ENCODE measurements at places on chromosomes 1 and 21. TPM values are rescaled to one million over a fixed set of nuclear protein-coding genes. Genes with fewer than 3 reads are reported as not detected.
A peak's percentile ranks its signal among the peaks of the same experiment; 100 is the strongest.

DNA sequence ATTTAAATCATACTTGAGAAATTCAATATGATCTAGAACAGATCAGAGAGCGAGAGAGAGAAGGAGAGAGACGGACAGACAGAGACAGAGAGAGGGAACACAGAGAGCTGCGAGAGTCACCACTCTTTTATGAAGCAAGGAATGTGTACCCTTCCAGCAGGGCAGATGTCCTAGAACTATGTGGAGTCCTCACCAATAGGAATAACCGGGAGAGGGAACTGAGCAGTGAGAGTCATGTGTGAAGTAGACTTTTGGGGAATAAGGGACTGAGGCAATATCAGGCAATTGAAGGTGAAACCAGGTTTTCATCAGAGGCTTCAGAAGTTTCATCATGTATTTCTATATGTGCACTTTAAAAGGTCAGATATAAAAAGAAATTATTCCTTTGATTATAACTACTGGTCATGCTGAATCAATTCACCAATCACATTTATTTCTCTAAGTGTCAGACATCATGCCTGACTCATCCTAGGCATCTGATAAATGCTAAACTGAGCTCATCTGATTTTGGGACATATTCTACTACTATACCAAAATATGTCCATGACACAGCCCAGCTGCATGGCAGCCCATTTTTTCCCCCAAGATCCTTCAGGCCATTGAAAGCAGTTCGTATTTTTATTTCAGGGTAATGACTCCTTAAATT, 22.4 kb downstream of the VTCN1 start:
- H3K27ac ChIP-seq, result no peak overlapping the region
- H3K4me3 ChIP-seq, result no peak overlapping the region
- DNase-seq, result no peak
- H3K27me3 ChIP-seq, result peaks cover 16% of the 10 kb centered on the region
- no peaks in the 10 kb centered on the region for H3K4me1 ChIP-seq

DNA sequence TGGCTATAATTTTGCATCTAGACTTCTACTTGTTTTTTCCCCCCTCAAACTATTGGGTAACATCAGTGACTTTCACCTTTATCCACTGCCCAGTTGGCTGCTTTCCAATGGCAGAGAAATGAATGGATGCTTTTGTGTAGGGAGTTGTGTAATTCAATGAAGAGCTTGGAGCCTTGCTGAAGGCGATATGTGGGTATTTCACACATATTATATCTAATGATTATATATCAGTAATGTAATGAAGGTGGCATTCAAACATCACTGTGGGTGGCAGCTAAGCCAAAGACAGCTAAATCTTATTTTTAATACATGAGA, 81.2 kb downstream of the TGFB2 start:
- no peak overlapping the region for H3K27ac ChIP-seq
- no peak overlapping the region for H3K4me3 ChIP-seq
- DNase-seq, result no peak
- no peaks in the 10 kb centered on the region for H3K36me3 ChIP-seq
- no peaks in the 10 kb centered on the region for H3K4me1 ChIP-seq

- H3K27me3 ChIP-seq, result no peaks in the 10 kb centered on the region
- no peak overlapping the region for H3K27ac ChIP-seq
- no peak for DNase-seq
- no peaks in the 10 kb centered on the region for H3K36me3 ChIP-seq
These were observed 10.6 kb upstream of the OR2T33 start for GRCh38 chr1:248288391-248288790.

- no peak for DNase-seq
- H3K36me3 ChIP-seq, result no peaks in the 10 kb centered on the region
These were observed 646 bp upstream of the RRP15 start for GRCh38 chr1:218284377-218284916.

OR2W3 gene
- not detected for total RNA-seq

DNA sequence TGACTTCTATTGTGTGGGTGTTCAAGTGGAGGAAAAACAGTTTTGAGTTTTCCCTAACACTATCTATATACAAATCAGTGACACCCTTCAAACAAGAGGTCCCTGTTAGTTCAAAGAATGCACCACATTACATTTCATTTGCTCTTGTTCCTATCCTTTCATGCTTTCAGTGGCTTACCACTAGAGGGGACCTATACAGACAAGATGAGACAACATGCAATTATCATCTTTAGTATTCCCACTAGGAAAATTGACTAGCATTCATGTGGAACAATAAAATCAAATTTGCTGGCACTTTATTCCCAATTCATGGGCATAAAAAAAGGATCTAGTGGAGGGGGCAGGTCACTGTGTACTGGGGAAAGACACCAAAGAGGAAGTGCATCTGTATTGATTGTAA, 13.3 kb upstream of the SIPA1L2 start:
- H3K4me1 ChIP-seq, result no peaks in the 10 kb centered on the region
- no peak for DNase-seq

- H3K27ac ChIP-seq, result no peak overlapping the region
- H3K36me3 ChIP-seq, result no peaks in the 10 kb centered on the region
- H3K27me3 ChIP-seq, result no peaks in the 10 kb centered on the region
- no peak overlapping the region for H3K4me3 ChIP-seq
- no peaks in the 10 kb centered on the region for H3K4me1 ChIP-seq
These were observed 651.9 kb downstream of the MRPL39 start for GRCh38 chr21:24955275-24955961.

- no peaks in the 10 kb centered on the region for H3K4me1 ChIP-seq
- H3K4me3 ChIP-seq, result no peak overlapping the region
- no peak overlapping the region for H3K27ac ChIP-seq
- no peaks in the 10 kb centered on the region for H3K27me3 ChIP-seq
- no peak for DNase-seq
These were observed 1223.8 kb downstream of the AMY1C start for GRCh38 chr1:104973516-104973915.

GRCh38 chr1:198153804-198154203, 3.0 kb upstream of the NEK7 start:
- no peak overlapping the region for H3K4me3 ChIP-seq
- H3K36me3 ChIP-seq, result peaks cover 3% of the 10 kb centered on the region
- peaks cover 8% of the 10 kb centered on the region for H3K4me1 ChIP-seq
- H3K27ac ChIP-seq, result no peak overlapping the region
- peaks cover 4% of the 10 kb centered on the region for H3K27me3 ChIP-seq

- H3K4me1 ChIP-seq, result peaks cover 34% of the 10 kb centered on the region
- H3K27me3 ChIP-seq, result peaks cover 42% of the 10 kb centered on the region
- no peak overlapping the region for H3K4me3 ChIP-seq
These were observed 2.1 kb upstream of the SLC45A1 start for GRCh38 chr1:8315573-8316475.

DNA sequence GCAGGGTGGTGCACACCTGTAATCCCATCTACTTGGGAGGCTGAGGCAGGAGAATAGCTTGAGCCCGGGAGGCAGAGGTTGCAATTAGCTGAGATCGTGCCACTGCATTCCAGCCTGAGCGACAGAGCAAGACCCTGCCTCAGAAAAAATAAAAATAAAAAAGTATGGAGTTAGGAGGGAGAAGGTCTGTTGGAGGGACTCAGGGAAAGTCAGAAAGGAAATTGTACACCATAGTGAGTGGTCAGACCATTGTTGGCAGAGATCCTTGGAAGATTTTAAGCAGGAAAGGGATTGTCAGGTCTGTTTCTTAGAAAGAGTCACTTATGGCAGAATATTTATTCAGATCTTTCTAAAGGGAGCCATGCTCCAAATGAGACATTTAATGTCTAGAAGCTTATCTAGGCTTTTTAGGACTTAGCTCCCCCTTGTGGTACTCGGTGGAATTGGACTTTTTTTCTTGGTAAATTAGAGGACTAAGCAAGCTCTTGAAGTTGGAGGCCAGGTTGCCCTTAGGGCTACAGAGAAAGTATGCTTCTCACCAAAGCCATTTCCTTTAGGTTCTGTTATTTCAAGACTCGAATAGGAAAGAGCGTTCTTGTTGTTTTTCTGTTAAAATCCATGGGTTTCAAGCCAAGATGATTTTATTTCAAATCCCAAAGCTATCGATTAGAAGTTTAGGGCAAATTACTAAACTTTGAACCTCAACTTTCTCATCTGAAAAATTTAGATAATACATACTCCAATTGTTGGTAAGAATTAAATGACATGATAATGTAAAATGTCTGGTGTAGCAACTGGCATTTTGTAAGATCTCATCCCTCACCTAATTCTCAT, 16.5 kb downstream of the MIA3 start:
- DNase-seq, result peak; percentile 82
- no peaks in the 10 kb centered on the region for H3K4me1 ChIP-seq
- peaks cover 2% of the 10 kb centered on the region for H3K36me3 ChIP-seq
- H3K4me3 ChIP-seq, result no peak overlapping the region

TMEM82 gene
- not detected for total RNA-seq

NUP210L gene
- total RNA-seq, result 0.14 TPM

DNA sequence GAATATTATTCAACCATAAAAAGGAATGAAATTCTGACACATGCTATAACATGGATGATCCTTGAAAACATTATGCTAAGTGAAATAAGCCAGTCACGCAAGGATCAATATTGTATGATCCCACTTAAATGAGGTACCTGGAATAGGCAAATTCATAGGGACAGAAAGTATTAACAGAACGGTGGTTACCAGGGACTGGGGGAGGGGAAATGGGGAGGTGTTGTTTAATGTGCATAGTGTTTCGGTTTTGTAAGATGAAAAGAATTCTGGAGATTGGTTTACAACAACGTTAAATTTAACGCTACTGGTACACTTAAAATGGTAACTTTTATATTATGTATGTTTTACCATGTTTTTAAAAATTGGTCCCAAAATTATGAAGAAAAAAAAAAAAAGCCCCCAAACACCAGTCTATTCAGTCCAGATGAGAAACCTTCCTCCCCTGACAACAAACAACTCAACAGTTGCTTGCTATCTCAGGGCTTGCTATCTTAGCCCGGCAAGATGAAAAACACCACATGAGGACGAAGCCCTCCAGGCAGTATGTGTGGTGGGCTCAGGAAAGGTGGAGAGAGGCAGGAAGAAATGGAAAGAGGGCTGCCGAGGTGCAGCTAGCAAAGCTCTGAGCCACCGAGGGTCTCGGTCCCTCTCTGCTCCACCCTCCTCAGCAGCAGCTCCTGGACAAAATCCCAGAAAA, 8.5 kb downstream of the NUAK2 start:
- no peak for DNase-seq
- peak overlapping the region; percentile 93 for H3K27ac ChIP-seq
- H3K36me3 ChIP-seq, result peaks cover 2% of the 10 kb centered on the region
- H3K4me3 ChIP-seq, result peak overlapping the region; percentile 92
- peaks cover 83% of the 10 kb centered on the region for H3K4me1 ChIP-seq

- no peak for DNase-seq
- H3K27me3 ChIP-seq, result no peaks in the 10 kb centered on the region
- H3K4me3 ChIP-seq, result no peak overlapping the region
These were observed 44.4 kb downstream of the ATP5PO start for GRCh38 chr21:33871171-33871570.

BEST4 gene
- 2.6 TPM for total RNA-seq

DNA sequence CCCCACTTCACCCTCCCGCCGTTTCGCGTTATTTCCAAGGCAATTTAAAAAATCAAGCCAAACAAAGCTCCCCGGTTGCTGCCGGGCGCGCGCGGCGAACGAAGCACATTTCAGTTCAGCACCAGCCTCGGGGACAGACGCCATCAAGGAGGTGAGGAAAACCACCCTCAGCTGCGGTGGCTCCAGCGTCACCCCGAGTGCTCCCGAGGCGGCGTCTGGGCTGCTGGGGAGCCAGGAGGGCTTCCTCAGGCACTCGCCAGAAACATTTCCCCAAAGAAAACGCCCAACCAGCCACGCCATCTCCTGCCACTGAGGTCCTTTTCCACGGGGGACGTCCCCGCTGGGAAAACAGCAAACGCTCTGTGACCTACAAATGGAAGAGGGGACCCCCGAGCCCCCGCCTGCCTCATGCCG, 623 bp downstream of the GNG4 start:
- peak overlapping the region; percentile 93 for H3K4me3 ChIP-seq
- peaks cover 79% of the 10 kb centered on the region for H3K27me3 ChIP-seq
- H3K36me3 ChIP-seq, result peaks cover 8% of the 10 kb centered on the region
- no peak overlapping the region for H3K27ac ChIP-seq

CCDC17 gene
- total RNA-seq, result 5.2 TPM

DNA sequence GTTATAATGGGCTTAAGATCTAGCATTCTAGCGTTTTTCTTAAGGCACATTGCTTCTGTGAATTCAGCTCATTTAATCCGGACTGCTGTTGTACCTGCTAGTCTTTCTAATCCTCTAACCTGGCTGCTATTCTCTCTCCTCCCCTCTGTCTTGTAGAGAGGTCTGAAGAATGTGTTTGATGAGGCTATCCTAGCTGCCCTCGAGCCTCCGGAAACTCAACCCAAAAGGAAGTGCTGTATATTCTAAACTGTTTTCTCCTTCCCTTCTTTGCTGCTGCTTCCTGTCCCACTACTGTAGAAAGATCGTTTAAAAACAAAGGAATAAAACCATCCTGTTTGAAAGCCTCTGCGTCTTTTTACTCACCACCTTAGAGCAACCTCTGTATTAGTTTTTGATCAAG, 37.3 kb downstream of the CDC42 start:
- no peaks in the 10 kb centered on the region for H3K27me3 ChIP-seq
- H3K27ac ChIP-seq, result peak overlapping the region; percentile 93
- peaks cover 10% of the 10 kb centered on the region for H3K36me3 ChIP-seq
- peaks cover 92% of the 10 kb centered on the region for H3K4me1 ChIP-seq
- peak overlapping the region; percentile 80 for H3K4me3 ChIP-seq

- DNase-seq, result no peak
- H3K36me3 ChIP-seq, result no peaks in the 10 kb centered on the region
- no peak overlapping the region for H3K4me3 ChIP-seq
These were observed 278.8 kb downstream of the ASTN1 start for GRCh38 chr1:176885751-176886150.

DNA sequence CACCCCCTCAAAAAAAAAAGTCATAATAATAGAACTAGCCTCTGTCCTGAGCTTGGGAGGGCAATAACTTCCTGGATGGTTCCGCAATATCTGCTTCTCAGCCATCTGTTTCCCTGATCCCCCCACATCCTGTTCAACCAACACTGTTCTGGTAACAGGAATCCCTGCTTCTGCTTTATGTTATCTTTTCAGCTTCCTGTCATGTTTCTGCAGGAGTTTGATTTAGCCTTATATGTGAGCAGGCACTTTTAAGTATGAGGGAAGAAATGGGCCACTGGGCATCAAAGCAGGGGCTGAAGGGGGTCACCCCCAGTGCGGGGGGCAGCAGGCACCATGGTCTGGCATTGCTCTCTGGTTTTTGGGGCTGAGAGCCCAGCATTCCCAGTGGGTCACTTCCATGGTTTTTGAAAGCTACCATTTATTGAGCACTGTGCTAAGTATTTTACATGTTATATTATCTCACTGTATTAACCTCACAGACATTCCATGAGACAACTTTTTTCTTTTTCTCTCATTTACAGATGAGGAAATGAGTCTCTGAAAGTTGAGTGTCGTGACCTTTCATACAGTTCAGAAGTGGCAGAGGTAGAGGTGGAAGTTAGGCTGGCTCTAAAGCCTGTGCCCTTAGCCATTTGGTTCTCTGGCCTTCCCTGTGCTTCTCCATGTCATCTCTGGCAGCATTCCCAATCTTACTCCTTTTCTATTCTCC, 61.9 kb downstream of the DNTTIP2 start:
- peak overlapping the region; percentile 2 for H3K4me3 ChIP-seq
- H3K27ac ChIP-seq, result no peak overlapping the region

CFAP141 gene
- not detected for total RNA-seq

All from activated T-cell treated with anti-CD3 and anti-CD28 coated beads, Interleukin-2, amount 50 U/mL, for 72 hours (primary cell).